Mucosa of gallbladder (tissue), 1 donor: ENCODE measurements at places on chromosomes 2 and 18. TPM values are rescaled to one million over a fixed set of nuclear protein-coding genes. Genes with fewer than 3 reads are reported as not detected.

CNDP1 gene
- total RNA-seq, result 4.0 TPM

RGPD3 gene
- total RNA-seq, result 0.14 TPM

ZSWIM2 gene
- total RNA-seq, result not detected

DNAJB2 gene
- total RNA-seq, result 161 TPM

GRCh38 chr2:69505710-69506109 is 68.5 kb upstream of the NFU1 start:
- DNase-seq, result no peak

BCL11A gene
- 21.3 TPM for total RNA-seq

DNA sequence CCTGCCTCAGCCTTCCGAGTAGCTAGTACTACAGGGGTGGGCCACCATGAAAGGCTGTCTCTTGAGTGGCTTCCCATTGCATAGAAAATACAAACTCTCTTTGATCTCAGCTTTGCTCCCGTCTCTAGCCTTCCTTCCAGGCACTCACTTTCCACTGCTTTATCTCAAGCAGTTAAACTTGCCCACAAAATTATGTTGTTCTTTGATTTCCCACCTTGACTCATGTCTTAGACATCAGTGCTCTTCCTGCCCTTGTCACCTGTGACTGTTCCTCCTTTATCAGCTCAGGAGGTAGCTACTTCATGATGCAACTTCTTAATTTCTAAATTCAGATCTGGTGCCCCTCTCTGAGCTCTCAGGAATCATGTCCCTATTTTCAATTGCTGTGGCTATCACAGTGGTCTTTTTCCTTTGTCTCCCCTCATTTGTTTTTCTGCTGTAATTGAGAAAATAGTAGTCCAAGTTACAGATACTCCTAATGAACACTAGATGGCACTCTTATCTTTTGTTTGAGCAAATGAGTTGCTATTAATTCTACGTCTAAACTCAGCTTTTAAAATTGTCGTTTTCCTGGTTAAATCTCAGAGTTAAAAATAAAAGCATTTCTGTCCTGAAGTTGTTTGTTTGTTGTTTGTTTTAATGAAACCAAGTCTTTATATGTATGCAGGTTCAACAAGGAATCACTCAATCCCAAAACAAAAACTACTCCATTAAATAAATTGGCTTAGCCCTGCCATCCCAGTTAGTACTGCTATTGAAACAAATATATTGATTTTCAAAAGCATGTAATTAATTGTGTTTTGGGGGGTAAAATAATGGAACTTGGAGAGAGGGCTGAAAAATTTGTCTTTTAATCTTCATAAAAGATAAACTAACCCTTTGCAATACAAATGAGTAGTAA is 46.9 kb upstream of the GREB1L start:
- no peak for DNase-seq

DNA sequence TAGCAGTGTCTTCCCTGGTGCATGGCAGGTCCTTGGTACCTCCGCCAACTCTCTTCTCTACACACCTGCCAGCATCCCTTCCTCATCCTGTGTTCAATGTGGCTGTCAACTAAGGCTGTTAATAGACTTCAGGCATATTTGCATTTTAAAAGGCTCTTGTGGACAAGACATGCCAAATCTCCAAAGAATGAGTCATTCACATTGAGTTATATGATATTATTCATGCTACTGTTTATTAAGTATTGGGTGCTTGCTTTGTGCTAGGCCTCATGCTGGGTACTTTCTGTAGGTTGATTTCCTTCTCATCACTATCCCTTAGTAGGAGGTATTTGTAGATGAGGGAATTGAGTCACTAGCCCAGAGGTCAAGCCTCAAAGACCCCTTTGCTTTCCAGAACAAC is 5.2 kb downstream of the MYO1B start:
- DNase-seq, result no peak

MALL gene
- 43.7 TPM for total RNA-seq
